Testis (tissue), 5 donors: ENCODE measurements at places on chromosomes 16 and 17.
A peak's percentile ranks its signal among the peaks of the same experiment; 100 is the strongest.

DNA sequence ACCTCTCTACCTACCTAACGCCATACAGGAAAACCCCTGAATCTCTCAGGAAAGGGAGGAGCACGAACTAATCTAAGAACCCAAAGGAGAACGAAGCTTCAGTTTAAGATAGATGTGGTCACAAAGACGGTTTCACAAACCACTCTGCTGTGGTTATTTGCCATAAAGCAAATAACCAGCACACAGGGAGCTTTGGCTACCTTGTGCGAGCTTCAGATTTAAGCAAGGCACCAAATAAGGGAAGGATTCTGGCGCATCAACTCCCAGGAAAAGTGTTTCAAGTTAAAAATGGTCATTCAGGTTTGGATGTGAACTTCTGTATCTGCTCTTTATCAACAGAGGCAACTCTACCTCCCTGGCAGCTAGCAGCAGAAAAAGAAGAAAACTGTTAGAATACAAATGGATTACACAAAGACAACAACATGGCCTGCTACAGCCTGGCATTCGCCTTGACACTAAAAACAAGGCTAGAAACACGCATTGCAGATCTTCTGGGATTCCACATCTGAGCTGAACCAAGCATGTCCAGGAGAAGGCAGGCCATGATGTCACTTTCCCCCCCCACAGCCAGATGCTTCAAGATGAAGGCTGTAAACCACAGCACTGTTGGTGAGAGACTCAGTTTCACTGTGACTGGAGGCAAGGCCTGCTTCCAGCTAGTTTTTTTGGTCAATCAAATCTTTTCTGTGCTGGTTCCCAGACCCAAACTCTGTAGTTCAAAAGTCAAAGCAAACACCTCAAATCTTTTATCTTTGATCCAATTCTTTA lies 43.6 kb downstream of the SMG6 start:
- no peak for DNase-seq
- H3K36me3 ChIP-seq: no peaks in the 10 kb centered on the region
- no peak overlapping the region for H3K4me3 ChIP-seq
- H3K4me1 ChIP-seq: no peaks in the 10 kb centered on the region

DNA sequence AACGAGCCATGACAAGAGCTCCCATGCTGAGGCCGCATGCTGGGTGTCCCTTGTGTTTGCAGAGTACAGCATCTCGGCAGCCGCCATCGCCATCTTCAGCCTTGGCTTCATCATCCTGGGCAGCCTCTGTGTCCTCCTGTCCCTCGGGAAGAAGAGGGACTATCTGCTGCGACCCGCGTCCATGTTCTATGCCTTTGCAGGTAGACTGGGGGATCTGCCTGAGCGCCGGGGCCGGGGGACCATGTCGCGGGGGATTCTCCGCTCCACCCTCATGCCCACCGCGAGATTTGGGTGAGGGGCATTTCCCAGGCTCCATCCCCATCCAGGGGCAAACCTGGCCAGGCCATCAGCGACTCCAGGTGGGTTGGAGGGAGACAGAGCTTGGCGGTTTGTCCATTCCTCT lies 10.7 kb downstream of the CACNG1 start:
- no peak overlapping the region for H3K27ac ChIP-seq
- H3K4me1 ChIP-seq: no peaks in the 10 kb centered on the region
- H3K36me3 ChIP-seq: no peaks in the 10 kb centered on the region
- H3K27me3 ChIP-seq: no peaks in the 10 kb centered on the region
- no peak for DNase-seq
- H3K4me3 ChIP-seq: no peak overlapping the region

- no peak for DNase-seq
- H3K27ac ChIP-seq: no peak overlapping the region
- H3K4me3 ChIP-seq: no peak overlapping the region
- no peaks in the 10 kb centered on the region for H3K36me3 ChIP-seq
- H3K27me3 ChIP-seq: no peaks in the 10 kb centered on the region
These were observed 7.3 kb downstream of the SYCE1L start for GRCh38 chr16:77206533-77206932.

DNA sequence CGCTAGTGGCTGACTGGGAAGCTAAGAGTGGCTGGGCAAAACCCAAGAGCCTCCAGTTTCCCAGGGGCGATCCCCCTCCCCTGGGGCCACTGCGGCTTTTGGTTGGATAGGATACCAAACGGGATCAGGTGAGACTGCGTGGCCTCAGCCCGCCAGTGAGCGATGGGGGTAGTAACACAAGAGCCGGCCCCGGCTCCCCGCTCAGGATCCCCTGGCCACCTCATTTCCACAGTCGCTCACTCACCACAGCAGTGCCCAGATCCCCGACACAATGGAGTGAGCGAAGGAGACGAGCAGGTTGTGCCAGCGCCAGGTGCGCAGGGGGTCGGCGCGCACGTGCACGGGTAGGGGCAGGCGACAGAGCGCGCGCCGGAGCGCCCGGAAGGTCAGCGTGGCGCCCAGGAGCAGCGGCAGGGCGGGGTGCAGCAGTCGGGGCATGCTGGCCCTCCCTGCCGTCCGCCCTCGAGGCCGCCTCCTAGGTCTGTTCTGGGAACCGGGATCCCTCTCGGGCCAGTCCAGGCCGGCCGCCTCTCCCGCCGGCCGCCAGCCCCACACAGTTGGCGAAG lies 290 bp downstream of the TLCD1 start:
- peak overlapping the region; percentile 82 for H3K4me3 ChIP-seq
- no peaks in the 10 kb centered on the region for H3K27me3 ChIP-seq
- peak overlapping the region; percentile 77 for H3K27ac ChIP-seq
- peak; percentile 49 for DNase-seq
- no peaks in the 10 kb centered on the region for H3K36me3 ChIP-seq

DNA sequence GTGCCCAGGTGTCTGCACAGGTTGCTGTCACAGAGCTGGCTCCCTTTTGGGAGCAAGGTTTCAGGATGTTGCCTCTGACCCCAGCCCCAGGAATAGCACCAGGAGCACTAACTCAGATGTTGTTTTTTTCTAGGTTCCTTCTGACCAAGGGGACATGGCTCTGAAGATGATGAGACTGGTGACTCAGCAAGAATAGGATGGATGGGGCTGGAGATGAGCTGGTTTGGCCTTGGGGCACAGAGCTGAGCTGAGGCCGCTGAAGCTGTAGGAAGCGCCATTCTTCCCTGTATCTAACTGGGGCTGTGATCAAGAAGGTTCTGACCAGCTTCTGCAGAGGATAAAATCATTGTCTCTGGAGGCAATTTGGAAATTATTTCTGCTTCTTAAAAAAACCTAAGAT lies 28.1 kb downstream of the SCPEP1 start:
- no peaks in the 10 kb centered on the region for H3K27me3 ChIP-seq
- H3K4me3 ChIP-seq: no peak overlapping the region
- DNase-seq: no peak
- no peak overlapping the region for H3K27ac ChIP-seq
- H3K4me1 ChIP-seq: no peaks in the 10 kb centered on the region

- no peaks in the 10 kb centered on the region for H3K27me3 ChIP-seq
- no peak overlapping the region for H3K4me3 ChIP-seq
- H3K27ac ChIP-seq: no peak overlapping the region
These were observed 85.8 kb downstream of the MRM3 start for GRCh38 chr17:867896-868489.

DNA sequence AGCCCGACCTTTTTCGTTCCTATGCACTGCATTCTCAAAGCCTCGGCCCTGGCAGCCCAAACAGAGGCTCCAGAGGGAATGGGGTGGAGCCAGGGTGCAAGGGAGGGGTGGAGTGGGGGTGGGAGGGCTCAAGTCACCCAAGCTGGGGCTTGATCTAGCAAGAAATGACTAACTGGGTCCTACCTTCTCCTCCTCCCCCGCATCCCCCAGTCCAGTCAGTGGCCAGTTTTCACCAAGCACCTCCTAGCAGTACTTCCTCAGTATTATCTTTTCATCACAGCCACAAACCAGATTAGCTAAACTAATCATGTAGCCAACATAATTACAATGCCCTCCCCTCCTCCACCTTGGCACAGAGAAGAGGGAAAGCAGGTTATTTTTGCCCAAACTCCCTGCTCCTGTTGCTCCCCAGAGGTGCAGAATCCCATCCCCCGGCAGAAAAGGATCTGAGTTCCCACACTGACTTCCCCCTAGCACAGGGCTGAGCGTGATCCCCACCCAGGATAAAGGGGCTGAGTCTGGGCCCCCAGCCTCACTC lies 2.2 kb downstream of the JUP start:
- H3K4me3 ChIP-seq: no peak overlapping the region
- H3K4me1 ChIP-seq: peaks cover 13% of the 10 kb centered on the region
- H3K27me3 ChIP-seq: no peaks in the 10 kb centered on the region

DNA sequence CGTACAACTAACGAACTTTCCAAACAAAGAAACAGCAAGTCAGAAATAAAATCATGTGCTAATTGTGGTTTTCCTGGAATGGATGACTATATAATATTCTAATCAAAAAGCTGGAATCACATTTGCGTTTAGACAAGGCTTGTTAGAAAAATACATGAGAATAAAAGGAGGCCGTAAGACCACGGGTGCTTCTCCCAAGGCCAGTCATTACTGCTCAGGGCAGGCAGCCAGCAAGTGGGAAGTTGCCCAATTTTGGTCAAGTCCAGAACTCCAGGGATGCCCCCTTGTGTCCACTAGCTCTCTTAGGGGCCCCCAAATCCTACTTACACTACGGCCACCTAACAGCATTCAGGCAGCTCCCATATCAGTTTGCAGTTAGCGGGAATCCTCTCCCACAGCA lies 25.9 kb upstream of the LYRM9 start:
- no peak overlapping the region for H3K4me3 ChIP-seq
- H3K27ac ChIP-seq: no peak overlapping the region
- H3K36me3 ChIP-seq: no peaks in the 10 kb centered on the region
- DNase-seq: peak; percentile 44

- no peak for DNase-seq
- no peaks in the 10 kb centered on the region for H3K27me3 ChIP-seq
- H3K27ac ChIP-seq: no peak overlapping the region
- H3K4me3 ChIP-seq: no peak overlapping the region
These were observed 1568.1 kb upstream of the GOT2 start for GRCh38 chr16:60302261-60302660.

DNA sequence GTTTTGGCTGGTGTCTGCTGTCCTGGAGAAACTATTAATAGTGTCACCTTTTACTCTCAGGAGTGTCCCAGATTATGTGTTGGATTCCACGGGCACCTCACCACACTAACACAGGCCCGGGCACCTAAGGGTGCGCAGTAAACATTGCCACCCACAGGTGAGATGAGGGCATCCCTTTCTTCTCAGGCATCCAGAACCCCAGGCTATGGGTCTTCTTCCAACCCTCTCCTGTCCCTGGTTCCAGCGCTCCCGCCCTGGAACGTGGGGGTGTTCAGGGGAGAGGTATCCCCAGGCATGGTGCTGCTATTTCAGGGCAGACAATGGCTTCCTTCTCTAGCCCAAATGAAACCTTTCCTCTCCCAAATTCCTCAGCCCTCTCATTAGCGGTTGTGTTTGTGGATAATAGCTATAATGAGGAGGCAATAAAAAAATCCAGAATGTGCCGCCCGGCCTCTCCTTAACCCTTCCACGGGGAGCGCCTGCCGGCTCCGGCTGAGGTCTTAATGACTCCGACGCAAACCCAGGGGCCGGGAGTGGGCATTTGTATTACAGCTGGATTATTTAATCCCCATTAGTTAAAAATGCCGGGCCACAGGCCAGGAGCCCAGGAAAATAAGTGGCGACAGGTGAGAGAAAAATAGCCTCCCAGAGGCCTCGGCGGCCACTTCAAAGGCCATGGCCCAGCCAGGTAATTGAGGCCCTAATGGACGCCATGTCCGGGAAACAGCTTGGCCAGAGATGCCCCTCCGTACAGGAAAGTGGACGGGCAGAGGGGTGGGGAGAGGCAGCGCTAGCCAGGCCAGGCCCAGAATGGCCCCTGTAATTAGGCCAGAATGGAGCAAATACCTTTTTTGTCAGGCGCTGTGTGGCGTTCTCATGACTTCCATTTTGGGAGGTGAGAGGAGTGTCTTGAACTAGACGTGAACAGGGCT lies 102.8 kb downstream of the IRX5 start:
- no peaks in the 10 kb centered on the region for H3K4me1 ChIP-seq
- DNase-seq: no peak
- H3K27me3 ChIP-seq: no peaks in the 10 kb centered on the region
- no peak overlapping the region for H3K27ac ChIP-seq

- no peaks in the 10 kb centered on the region for H3K27me3 ChIP-seq
- H3K4me1 ChIP-seq: no peaks in the 10 kb centered on the region
- no peak overlapping the region for H3K4me3 ChIP-seq
These were observed 174.3 kb downstream of the FOXL1 start for GRCh38 chr16:86752582-86753175.

- no peak overlapping the region for H3K27ac ChIP-seq
- H3K36me3 ChIP-seq: no peaks in the 10 kb centered on the region
- H3K4me1 ChIP-seq: no peaks in the 10 kb centered on the region
These were observed 451.3 kb downstream of the PMP22 start for GRCh38 chr17:14813649-14814370.

- H3K27me3 ChIP-seq: no peaks in the 10 kb centered on the region
- peaks cover 13% of the 10 kb centered on the region for H3K4me1 ChIP-seq
- DNase-seq: no peak
- H3K27ac ChIP-seq: peak overlapping the region; percentile 97
These were observed 658 bp downstream of the RABEP2 start for GRCh38 chr16:28924399-28924761.

DNA sequence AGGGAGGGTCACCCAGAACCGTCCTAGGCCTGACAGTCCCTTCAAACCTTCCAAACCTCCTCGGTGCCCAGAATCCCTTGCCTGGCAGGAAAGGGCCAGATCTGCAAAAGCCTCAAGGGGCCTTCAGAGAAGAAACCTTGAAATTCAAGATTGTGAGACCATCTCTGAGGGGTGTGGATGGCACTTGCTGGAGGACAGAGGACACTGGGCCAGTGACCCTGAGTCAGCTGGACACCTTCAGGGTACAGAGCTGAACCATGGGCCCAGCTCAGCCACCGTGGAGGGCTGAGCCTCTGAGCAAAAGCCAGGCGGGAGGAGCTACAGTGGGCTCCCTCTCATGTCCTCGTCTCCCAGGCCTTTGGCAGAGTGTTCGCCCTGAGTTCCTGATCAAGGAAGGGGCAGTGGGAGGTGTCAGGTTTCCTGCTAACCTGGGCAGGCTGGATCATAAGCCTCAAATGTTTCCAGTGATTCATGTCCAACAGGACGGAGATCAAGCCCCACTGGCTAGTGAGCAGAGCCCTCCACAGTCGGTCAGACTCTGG lies 3.0 kb downstream of the PDILT start:
- no peak overlapping the region for H3K27ac ChIP-seq
- no peaks in the 10 kb centered on the region for H3K27me3 ChIP-seq
- H3K36me3 ChIP-seq: no peaks in the 10 kb centered on the region
- no peak overlapping the region for H3K4me3 ChIP-seq
- no peak for DNase-seq
